Left renal cortex interstitium (tissue), 4 donors: ENCODE measurements at places on chromosomes 16 and 17.

DNA sequence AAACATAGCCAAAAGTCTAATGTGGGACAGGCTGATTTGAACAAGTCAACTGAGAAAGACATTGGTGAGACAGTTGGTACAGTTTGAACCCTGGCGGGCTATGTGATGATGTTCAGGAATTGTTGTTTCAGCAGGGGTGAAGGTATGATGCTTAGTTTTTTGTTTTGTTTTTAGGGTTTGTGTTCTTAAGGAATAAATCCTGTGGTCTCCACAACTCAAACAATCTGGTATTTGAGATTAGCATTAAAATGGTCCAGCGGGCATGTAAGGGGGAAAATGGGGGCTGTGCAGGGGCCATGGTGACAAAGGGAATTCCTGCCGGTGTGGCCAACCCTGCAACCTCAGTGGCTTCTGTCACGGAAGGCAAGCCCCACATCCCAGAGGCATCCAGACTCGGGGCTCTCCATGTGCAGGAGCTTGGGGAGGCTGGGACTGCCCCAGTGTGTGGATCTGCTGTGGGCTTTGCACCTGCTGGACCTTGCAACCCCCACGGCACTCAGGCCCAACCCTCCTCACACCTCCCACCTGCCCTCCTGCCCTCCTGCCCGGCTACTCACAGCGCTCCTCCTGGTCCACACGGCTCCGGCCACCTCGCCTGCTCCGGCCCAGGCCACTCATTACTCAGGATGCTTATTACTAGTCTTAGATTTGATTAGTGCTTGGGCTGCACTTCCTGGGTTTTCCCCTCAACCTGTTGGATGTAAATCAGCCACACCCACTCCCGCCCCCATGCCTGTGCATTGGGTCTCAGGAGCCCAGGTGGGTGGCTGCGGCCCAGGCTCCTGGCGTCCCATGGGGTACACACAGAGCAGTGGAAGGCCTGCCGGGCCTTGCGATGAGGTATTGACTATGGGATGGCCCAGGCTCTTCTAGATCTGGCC lies at the start of gene TNFRSF13B:
Gene TNFRSF13B, minus strand, starts transcription at position 661 of the 881 bp plus-strand sequence. Its CDS starts 43 bp downstream, at position 618.
- no peak for DNase-seq

GRCh38 chr16:9525037-9525436 lies 433.6 kb downstream of the HAPSTR1 start:
- no peak for DNase-seq

DNA sequence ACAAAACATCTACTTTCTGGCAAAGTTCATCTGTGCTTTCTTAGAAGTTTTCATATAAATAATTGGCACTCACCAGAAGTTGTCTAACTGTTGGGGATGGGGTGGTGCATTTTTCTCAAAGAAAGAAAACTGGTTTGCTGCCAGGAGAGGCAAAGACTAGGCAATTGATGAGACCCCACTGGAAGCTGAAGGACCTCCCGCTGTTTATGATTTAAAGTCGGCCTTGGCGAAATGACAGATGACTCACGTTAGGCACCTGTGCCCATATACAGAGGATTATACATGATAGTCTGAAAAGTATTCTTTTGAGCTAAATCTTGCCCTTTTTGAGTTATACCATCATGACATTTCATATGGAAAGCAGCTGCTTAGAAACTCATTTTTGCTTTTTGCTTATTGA lies 193.0 kb upstream of the ZFHX3 start:
- DNase-seq: no peak

DNA sequence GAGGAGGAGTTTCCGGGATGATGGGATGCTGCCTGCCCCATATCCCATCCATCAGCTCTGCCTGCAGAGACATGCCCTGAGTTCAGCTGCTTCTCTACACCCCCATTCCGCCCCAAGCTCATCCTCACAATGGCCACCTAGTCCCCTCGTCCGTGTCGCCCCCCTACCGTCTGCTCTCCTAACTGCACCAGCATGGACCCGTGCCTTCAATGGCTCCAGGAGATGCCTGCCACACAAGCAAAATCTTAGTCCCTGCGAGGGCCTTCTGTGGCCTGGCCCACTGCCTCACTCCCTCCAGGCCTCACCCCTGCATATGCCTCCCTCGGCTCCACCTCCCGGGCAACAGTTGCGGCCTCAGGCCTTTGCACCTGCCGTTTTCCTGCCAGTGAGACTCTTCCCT lies 1.8 kb upstream of the TELO2 start:
- no peak for DNase-seq

GRCh38 chr17:11618861-11619566 lies 20.7 kb downstream of the DNAH9 start:
- DNase-seq: no peak

DNA sequence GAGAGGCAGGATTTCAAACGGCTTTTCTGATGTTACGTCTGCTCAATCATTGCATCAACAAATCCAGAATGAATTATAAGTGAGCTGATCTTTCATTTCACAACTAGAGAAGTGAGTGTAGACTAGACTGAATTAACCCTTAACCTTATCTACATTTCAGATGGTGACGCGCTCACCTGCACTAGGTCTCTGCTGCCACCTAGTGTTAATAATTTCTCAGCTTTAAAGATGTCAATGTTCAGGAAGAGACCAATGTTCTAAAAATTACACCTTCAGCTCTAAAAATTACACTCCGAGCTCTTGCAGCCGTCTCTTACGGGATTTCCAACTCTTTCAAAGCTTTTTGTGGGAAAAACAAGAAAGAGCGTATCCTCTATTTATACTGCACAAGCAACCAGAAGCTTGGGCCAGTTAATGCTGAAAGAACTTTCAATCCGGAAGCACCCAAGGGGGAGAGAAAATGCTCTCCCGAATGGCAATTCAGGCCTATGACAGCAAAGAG lies 88.2 kb upstream of the FA2H start:
- DNase-seq: peak; percentile 23

GRCh38 chr17:29557739-29558116 lies 9.1 kb downstream of the ABHD15 start:
- DNase-seq: no peak

DNA sequence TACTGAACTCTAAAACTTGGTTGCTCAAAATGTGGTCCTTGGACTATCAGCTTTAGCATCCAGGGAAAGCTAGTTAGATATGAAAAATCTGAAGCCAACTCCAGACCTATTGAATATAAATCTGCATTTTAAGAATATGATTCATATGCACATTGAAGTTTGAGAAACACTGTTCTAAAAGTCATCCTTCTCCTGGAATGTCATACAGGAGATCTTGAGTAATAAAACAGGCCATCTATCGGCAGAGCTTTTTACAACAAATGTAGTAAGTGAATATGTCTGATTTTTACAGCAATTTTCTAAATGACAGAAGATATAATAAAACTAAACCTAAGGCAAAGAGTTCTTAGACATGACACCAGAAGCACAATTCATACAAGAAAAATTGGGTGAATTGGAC lies 140.4 kb downstream of the PMP22 start:
- no peak for DNase-seq

- no peak for DNase-seq
Measured at GRCh38 chr17:63592797-63593196, 7.9 kb upstream of the TACO1 start.

DNA sequence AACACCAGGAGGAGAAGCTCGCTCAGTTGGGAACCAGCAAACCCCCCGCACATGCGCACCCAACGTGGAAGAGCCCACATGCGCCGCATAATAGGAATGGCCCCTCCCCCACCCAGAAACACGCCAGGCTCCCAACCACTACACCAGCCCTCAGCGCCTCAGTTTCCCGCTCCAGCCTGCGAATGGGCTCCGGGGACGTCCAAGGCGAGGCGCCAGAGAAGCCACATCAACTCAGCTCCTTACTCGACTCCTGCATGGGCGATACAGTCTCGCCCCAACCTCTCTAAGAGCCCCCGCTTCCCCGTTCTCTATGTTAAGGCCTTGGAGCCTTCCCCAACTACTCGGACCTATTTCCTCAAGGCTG lies 504 bp downstream of the SRSF1 start:
- DNase-seq: peak; percentile 76

DNA sequence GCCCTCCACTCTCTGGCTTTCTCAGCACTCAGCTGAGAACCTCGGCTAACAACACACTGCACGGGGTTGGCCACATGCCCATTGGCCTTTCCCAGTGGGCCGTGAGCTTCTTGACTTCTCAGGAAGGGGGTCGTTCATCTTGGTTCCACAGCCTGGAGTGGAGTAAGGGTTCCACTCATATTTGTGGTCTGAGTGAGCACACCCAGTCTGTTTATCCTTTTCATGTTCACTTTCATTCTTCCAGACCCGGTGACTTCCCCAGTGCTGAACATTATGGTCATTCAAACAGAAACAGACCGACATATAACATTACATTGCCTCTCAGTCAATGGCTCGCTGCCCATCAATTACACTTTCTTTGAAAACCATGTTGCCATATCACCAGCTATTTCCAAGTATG lies 8.2 kb downstream of the MILR1 start:
- no peak for DNase-seq

GRCh38 chr17:57861790-57862693 lies 12.2 kb upstream of the MRPS23 start:
- DNase-seq: no peak

DNA sequence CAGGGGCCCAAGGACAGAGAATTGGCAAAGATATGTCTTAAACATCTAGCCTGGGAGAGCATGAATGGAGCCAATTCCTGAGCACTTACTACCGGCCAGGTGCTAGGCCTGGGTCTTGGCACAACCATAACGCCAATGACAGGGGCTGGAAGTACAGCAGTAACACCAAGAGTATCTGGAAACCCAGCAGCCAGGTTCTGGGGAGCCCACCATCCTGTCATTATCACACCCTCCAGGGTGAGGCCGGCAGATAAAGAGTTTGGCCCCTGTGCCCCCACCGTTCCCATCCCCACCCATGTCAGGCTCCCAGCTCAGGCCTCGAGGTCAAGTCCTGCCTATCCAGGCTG lies 508 bp upstream of the TMC8 start:
- DNase-seq: no peak

- no peak for DNase-seq
Measured at GRCh38 chr17:21171309-21171922, 42.5 kb downstream of the TMEM11 start.

DNA sequence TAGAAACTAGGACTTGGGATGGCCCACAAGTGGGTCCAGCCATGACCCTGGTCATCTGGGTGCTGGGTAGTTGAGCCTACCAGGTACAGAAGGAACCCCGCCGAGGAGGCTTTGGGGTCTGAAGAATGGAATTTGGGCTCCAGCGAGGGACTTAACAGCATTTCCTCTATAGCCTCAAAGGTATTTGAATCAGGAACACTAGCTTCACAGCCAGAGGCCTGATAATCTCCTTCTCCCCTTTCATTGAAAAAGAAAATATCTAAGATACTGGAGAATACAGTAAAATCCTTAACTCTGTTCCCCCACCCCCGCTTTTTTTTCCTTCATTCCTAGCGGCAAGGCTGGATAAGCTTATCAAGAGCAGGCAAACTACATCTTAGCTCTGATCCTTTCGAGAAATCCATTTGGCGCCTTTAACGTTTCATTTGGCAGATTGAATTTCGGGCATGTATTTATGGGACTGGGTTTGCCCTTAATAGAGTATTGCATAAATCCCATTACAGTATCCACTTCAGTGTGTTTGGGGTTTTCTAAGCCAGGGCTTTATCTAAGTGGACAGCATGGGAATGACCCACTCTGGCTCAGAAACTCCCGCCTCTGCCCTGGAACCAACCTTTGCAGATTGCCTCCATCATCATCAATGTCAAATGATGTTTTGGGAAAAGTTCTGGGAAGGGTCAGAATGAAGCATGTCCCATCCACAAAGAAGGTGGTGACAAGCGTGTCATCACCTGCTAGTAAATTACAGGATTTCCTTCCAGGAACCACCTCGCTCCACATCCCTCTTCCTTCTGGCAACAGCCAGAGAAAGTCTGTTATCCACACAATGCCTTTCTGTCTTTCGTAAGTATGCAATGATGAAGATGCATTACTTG lies 36.9 kb downstream of the XYLT1 start:
- DNase-seq: no peak

DNA sequence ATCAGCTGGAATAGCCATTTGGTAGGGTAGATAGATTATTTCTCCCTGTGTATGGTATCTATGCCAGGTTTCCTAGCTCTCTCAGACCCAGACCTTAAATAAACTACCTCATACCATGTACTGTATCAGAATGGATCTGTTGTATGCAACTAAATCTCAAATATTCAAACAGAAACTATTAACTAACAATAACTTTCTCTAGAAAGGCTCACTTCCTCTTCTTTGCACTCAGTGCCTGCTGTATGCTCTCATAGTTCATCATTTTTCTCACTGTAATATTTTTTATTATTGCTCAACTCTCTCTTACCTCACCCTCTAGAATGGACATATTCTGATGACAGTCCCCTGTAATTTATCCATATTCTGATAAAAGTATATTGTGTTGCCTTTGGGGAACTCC lies 182.4 kb downstream of the TOX3 start:
- DNase-seq: no peak

- DNase-seq: no peak
Measured at GRCh38 chr17:17805575-17805974, 31.2 kb downstream of the SREBF1 start.

GRCh38 chr16:19659554-19659953 lies 58.5 kb downstream of the KNOP1 start:
- no peak for DNase-seq

DNA sequence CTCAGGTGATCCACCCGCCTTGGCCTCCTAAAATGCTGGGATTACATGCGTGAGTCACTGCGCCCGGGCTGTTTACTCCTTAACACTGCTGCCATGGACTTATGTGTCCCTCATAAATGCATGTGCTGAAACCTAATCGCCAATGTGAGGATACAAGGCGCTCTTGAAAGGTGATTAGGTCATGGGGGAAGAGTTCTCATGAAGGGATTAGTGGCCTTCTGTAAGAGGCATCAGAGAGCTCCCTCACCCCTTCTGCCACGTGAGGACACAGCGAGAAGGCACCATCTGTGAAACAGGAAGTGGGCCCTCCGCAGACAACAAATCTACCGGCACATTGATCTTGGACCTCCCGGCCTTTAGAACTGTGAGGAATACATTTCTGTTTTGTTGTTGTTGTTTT lies 19.1 kb downstream of the ITPRIPL2 start:
- DNase-seq: no peak

- DNase-seq: no peak
Measured at GRCh38 chr16:27784351-27785306, 234.7 kb downstream of the KATNIP start.

- DNase-seq: no peak
Measured at GRCh38 chr16:89720551-89720812, 216 bp downstream of the VPS9D1 start.

GRCh38 chr17:50995668-50996067 lies 125.0 kb downstream of the SPAG9 start:
- DNase-seq: no peak

DNA sequence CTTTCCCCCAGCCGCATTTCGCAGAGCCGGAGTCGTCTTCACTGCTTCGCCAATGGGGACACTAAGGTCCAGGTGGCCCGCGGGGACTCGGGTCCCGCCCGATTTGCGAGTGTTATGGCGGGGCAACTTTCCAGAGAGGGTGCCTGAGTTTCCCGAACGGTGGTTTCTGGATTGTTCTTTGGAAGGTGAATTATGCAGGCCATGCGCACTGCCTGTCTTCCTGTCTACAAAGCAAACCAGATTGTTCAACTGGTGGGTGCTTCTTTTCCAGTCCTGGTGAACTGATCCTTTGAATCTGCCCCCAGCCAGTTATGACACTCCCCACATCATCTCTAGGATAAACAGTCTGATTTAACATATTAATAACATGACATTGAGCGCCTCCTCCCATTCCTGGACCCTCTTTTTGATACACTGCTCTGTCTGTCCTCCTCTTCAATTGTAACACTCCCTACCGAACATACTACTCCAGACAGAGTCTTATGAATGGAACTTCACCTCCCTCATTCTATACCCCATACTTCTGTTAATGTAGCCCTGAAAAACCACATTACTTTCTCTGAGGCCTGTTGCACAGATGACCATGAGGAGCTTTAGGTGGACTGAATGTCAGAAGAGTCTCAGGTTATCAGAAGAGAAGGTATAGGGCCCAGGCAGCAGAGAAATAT lies 159.0 kb downstream of the RAB11FIP4 start:
- no peak for DNase-seq
